ENCODE measurements at places on chromosomes 11 and 22.

- no peak for DNase-seq
- H3K27me3 ChIP-seq = no peaks in the 10 kb centered on the region
- peaks cover 40% of the 10 kb centered on the region for H3K4me1 ChIP-seq
Measured at GRCh38 chr22:23685205-23685784, 5.5 kb upstream of the RGL4 start.

DNA sequence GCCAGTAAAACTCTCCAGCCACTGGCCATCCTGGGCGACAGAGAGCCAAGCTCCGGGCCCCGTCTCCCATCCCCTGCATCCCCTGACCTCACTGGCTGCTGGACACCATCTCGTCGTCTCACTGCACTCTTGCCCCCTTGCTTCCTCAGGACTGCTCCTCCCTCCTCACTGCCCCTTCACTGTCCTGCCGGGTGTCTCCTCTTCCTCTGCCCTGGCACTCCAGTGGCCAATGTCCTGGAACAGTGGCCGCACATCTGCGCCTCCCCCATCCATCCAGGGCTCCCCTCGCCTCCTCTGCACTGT lies 800.4 kb downstream of the BRD1 start:
- H3K27me3 ChIP-seq = peaks cover 80% of the 10 kb centered on the region
- no peak overlapping the region for H3K27ac ChIP-seq
- DNase-seq = no peak
- H3K36me3 ChIP-seq = no peaks in the 10 kb centered on the region
- H3K4me3 ChIP-seq = no peak overlapping the region

GRCh38 chr11:94550513-94550912 lies 6.8 kb downstream of the FUT4 start:
- no peak overlapping the region for H3K4me3 ChIP-seq
- no peak overlapping the region for H3K27ac ChIP-seq
- H3K36me3 ChIP-seq = no peaks in the 10 kb centered on the region
- no peak for DNase-seq

GRCh38 chr22:48756146-48757111 lies 1071.2 kb downstream of the BRD1 start:
- no peaks in the 10 kb centered on the region for H3K27me3 ChIP-seq
- peak; percentile 64 for DNase-seq
- H3K27ac ChIP-seq = no peak overlapping the region
- no peaks in the 10 kb centered on the region for H3K4me1 ChIP-seq
- H3K36me3 ChIP-seq = no peaks in the 10 kb centered on the region
- no peak overlapping the region for H3K4me3 ChIP-seq

DNA sequence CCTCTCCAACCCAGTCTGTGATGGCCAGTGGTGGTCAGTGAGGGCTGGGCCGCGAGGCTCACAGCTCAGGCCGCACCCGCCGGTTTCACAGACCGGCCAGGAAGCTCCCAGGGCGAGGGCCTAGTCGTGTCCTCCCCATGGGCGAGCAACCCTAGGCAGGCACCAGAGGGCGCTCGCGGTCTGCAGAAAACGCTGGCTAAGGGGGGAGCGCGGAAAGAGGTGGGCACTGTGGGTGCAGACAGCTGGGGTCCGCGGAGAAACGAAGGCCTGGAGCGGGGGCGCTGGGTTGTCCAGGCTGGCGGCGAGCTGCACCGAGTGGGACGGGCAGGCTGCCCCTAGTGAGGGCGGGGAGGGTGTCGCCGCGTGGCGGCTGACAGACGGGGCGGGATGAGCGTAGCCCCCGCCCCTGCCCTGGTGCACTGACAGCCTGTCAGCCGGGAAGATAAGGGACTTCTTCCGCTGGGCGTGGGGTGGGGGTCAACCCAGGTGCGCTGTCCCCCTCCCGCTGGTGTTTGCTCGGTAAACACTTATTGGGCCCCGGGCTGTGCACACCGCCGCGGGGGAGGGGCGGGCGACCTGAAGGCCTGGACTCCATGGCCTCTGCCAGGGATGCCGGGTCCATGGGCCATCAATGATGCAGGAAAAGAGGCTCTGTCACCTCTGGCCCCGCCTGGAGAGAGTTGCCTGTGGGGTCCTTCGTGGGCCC lies 7.5 kb downstream of the GP1BB start:
- H3K4me3 ChIP-seq = peak overlapping the region; percentile 50
- H3K36me3 ChIP-seq = no peaks in the 10 kb centered on the region
- no peaks in the 10 kb centered on the region for H3K27me3 ChIP-seq
- H3K4me1 ChIP-seq = no peaks in the 10 kb centered on the region
- H3K27ac ChIP-seq = no peak overlapping the region

DNA sequence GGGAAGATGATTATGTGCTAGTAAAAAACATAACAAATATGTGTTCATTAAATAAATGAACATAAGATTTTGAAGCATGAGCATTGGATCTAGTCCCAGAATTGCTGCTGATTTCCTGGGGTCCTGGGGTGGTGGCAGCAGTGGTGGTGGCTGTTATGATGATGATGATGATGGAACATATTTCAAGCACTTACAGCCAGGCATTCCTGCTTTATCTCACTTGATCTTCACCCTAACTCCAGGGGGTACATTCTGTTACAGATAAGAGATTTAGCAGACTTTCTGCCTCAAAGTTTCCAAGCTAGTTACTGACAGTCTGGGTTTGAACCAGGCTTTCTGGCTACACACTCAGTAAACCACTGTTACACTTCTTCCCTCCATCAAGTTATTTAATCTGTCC lies 5.2 kb downstream of the TRAPPC4 start:
- no peak overlapping the region for H3K4me3 ChIP-seq
- peaks cover 49% of the 10 kb centered on the region for H3K4me1 ChIP-seq
- DNase-seq = no peak
- H3K27me3 ChIP-seq = no peaks in the 10 kb centered on the region
- no peak overlapping the region for H3K27ac ChIP-seq
- peaks cover 67% of the 10 kb centered on the region for H3K36me3 ChIP-seq

- no peak overlapping the region for H3K4me3 ChIP-seq
- no peak overlapping the region for H3K27ac ChIP-seq
Measured at GRCh38 chr11:20656901-20657300, 12.5 kb upstream of the NELL1 start.

- no peaks in the 10 kb centered on the region for H3K4me1 ChIP-seq
- H3K27ac ChIP-seq = no peak overlapping the region
- no peaks in the 10 kb centered on the region for H3K27me3 ChIP-seq
- H3K36me3 ChIP-seq = no peaks in the 10 kb centered on the region
- no peak for DNase-seq
Measured at GRCh38 chr11:123892031-123892430, 6.6 kb upstream of the TMEM225 start.

GRCh38 chr11:120331301-120331996 lies 4.8 kb upstream of the ARHGEF12 start:
- no peak for DNase-seq
- H3K27ac ChIP-seq = peak overlapping the region; percentile 37
- no peak overlapping the region for H3K4me3 ChIP-seq
- peaks cover 53% of the 10 kb centered on the region for H3K4me1 ChIP-seq

All from esophagus muscularis mucosa (tissue), 4 donors.